Gastroesophageal sphincter (tissue), 4 donors: ENCODE measurements at places on chromosomes 16 and 17. TPM values are rescaled to one million over a fixed set of nuclear protein-coding genes. Genes with fewer than 3 reads are reported as not detected.

GRCh38 chr17:79500745-79501618 lies 109.9 kb downstream of the RBFOX3 start:
- ATAC-seq: no peak

HOXB4 gene
- total RNA-seq: 12.9 TPM

PTX4 gene
- not detected for total RNA-seq

KRT13 gene
- total RNA-seq: 22.3 TPM

- peak; percentile 71 for ATAC-seq
Measured at GRCh38 chr17:38704606-38705522, at the start of gene MLLT6. TSS of gene MLLT6 (plus strand) at chr17:38705273. CDS start at chr17:38705633, 360 bp downstream.

HOXB8 gene
- total RNA-seq: 0.27 TPM

GRCh38 chr16:9964426-9964825 lies 217.8 kb downstream of the GRIN2A start:
- no peak for ATAC-seq

USP43 gene
- 0.17 TPM for total RNA-seq

CACNG5 gene
- total RNA-seq: not detected

JUP gene
- 30.8 TPM for total RNA-seq

GRCh38 chr17:46841561-46842379 lies 9.6 kb upstream of the WNT9B start:
- no peak for ATAC-seq

TMC5 gene
- total RNA-seq: not detected

DNA sequence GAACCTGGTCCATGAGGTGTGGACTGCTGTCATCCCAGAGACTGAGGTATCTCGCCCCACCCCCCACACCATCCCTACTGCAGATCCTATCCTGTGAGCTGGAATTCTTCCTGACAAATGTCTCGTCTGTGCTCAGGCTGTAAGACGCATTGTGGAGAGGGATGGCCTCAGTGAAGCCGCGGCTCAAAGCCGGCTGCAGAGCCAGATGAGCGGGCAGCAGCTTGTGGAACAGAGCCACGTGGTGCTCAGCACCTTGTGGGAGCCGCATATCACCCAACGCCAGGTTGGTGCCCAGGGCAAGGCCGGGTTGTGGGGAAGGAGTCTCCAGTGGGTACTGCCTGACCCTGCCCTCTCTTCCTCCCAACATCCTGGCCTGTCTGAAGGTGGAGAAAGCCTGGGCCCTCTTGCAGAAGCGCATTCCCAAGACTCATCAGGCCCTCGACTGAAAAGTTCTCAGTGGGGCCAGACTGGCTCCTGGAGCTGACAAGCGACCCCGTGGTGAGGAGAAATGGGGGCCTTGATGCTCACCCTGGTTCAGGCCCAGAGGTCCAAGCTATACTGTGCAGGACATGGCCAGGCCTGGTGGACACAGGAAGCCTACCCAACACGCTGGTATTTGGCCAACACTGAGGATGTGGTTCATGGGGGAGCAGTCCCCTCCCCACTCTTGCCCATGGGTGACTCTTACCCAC lies 1.2 kb upstream of the MLX start:
- no peak for ATAC-seq

GRCh38 chr16:85987750-85988078 lies 88.8 kb downstream of the IRF8 start:
- peak; percentile 28 for ATAC-seq

- ATAC-seq: peak; percentile 32
Measured at GRCh38 chr17:83073389-83074063, 5.9 kb upstream of the METRNL start.

MYOCD gene
- 219 TPM for total RNA-seq

- no peak for ATAC-seq
Measured at GRCh38 chr16:46702030-46702429, 12.6 kb downstream of the ORC6 start.

DNA sequence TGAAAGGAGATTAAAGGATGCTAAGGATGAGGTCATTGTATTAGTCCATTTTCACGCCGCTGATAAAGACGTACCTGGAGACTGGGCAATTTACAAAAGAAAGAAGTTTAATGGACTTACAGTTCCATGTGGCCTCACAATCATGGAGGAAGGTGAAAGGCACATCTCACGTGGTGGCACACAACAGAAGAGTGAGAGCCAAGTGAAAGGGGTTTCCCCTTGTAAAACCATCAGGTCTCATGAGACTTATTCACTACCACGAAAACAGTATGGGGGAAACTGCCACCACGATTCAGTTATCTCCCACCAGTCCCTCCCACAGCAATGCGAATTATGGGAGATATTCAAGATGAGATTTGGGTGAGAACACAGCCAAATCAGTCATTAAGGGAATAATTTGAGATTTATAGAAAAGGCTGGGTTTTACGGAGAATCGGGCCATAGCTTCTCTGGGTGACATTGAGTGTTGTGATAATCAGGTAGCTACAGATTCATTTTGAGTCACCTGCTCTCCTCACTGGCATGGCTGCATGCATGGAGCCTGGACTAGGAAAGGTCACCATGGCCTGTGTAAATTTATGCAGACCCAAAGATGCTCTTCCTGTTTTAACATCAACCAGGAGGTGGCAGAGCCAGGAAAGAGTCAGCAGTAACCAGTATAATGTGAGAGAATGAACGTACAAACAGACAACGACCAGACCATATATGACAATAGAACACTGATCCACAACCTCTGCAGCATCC lies 40.5 kb upstream of the DYNLRB2 start:
- ATAC-seq: no peak

CD79B gene
- not detected for total RNA-seq

DNA sequence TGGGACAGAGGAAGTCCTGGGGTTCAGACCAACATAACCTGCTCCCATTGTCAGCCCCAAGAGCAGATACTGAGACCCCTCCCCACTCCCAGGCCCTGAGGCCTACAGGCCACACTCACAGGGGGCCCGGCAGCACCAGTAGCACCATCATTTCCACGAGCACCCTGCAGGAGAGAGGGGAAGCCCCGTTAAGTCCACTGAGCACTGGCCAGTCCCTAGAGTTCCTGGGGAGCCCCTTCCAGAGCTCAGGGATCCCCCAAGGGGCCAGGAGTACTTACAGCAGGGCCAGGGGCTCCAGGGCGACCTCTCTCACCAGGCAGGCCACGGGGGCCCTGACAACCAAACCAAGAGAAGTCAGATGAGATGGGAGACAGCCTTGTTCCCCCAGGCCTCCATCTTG lies 5.4 kb downstream of the COL1A1 start:
- ATAC-seq: no peak

DNA sequence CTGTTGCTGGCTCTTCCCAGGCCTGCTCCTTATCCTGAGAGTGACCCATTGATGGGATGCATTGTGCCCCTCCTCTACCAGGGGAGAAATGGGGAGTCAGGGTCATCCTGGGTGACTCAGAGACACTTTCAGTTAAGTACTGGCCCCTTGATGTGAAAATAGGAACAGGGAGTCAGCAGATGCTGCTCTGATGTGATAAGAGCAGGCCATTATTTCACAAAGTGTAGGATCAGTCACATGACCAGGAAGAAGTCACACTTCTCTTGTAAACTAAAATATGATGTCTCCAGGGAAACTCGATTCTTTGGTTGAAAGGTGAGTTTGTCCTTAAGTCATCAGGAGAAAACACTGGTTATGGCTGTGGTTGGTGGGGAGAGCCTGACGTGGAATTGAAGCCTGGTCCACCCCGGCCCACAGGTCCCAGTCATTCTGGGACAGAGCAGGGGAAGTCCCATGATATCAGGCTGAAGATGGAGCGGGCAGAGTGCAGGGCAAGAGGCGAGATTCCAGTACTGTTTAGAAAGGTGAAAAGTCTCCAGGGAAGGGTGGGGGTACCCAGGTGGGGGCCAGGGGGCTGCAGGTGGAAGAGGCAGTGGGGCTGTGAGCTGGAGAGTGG lies 88.6 kb upstream of the NLRP1 start:
- ATAC-seq: no peak

DNA sequence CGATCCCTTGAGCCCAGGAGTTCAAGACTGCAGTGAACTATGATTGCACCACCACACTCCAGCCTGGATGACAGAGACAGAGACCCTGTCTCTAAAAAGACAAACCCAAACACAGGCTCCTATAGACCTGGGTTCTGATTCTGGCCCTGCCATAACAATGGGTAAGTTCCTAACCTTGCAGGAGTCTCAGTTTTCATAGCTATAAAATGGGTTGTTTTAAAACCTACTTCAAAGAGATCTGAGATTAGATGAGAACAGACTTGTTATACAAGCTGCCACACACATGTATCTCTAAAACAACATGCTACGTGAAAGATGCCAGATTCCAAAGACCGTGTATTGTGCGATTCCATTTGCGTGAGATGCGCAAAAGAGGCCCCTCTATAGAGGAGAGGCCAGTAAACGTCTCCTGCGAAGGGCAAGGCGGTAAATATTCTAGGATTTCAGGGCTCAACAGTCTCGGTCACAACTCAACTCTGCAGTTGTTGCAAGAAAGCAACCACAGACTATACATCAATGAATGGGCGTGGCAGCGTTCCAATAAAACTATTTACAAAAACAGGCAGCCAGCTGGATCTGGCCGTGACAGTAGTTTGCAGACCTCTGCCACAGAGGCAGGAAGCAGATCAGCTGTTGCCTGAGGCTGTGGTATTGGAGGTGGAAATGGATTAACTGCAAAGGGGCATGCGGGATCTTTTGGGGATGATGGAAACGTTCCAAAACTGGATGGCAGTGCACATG lies 5.9 kb downstream of the CORO7 start:
- ATAC-seq: no peak

GRCh38 chr17:81302861-81303333 lies 7.8 kb upstream of the SLC38A10 start:
- no peak for ATAC-seq

GNGT2 gene
- 1.2 TPM for total RNA-seq

DNA sequence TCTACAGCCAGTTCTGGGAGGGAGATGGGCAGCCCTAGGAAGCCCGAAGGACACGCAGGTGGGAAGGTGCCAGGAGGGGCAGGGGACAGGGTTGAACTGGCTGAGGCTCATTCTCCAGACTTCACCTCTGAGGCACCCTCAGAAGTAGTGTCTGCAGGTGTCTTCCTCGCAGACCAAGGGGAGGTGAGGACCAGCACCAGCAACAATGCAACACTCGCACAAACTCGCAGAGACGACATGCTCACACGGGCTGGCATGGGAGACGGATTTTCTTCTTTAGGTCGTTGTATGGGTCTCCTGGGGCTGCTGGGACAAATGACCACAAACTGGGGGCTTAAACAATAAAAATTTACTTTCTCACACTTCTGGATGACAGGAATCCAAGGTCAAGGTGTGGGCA lies 132.2 kb upstream of the FOXF1 start:
- no peak for ATAC-seq

DNA sequence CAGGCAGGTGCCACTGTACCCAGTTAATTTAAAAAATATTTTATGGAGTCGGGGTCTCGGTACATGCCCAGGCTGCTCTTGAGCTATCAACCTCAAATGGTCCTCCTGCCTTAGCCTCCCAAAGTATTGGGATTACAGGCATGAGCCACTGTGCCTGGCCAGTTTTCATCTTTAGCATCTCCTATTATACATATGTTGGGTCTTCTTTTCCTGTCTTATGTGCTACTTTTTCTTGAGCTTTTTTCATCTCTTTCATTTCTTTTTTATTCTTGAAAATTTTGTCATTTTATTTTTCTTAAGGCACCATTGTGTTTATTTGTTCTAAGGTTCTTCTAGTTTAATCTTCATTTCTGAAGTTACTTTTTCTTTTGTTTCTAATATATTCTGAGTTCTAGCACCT lies 20.7 kb downstream of the BANP start:
- no peak for ATAC-seq

GRCh38 chr16:58755989-58756649 lies 22.0 kb upstream of the GOT2 start:
- peak; percentile 69 for ATAC-seq

ZNF469 gene
- total RNA-seq: 1.1 TPM

GRCh38 chr17:28956112-28956511 lies 4.8 kb upstream of the PHF12 start:
- ATAC-seq: no peak

SNX11 gene
- 12.4 TPM for total RNA-seq

DNA sequence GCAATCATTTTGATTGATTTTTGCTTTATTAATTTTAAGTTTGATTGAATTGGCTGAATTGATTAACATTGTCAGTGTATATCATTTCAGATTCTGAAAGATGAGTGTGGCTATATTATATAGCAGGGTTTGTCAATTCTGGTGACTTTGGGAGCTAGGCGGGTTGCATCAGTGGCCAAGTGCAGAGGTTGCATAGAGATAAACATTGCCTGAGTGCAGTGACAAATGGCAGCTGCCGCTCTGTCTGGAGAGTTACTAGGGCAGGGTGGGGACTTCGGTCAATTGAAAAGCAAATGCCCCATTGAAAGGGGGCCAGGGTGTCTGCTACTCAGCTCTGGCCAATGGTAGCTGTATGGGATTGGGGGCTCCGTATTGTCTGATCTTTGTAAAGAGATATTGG lies 12.7 kb downstream of the SYT17 start:
- ATAC-seq: no peak

DNA sequence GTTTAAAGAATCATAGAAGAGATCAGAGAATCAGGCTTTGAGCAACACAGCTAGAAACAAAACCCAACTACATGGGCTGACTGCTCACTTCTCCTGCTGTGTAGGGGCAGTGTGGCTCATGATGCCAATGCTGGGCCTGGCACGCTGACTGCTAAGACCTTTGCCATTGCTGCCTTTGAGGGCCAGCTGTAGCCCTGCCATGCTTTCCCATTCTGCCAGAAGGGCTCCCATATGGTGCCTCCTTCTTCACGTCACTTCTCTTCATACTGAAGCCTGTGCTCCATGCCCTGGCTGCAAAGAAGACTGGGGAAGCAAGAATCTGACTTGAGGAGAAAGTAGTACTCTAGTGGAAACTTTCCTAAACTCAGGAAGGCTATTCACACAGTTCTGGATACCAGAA lies 232.9 kb downstream of the UTP18 start:
- no peak for ATAC-seq

GRCh38 chr17:1234455-1234854 lies 35.8 kb upstream of the BHLHA9 start:
- no peak for ATAC-seq
